Stimulated activated CD4-positive, alpha-beta T cell treated with anti-CD3 and anti-CD28 coated beads, Interleukin-2, amount 100 ng/mL, for 24 hours (primary cell): ENCODE measurements at places on chromosomes 2 and 18.

GRCh38 chr2:196213252-196213980 lies 42.0 kb upstream of the STK17B start:
- no peak for DNase-seq

DNA sequence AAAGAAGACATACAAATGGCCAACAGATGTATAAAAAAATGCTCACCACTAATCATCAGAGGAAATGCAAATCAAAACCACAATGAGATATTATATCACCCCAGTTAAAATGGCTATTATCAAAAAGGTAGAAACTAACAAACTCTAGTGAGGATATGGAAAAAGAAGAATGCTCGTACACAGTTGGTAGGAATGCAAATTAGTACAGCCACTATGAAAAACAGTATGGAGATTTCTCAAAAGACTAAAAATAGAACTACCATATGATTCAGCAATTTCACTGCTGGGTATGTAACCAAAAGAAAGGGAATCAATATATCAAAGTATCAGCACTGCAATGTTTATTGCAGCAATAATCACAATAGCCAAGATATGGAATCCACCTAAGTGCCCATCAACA lies 519.3 kb upstream of the HNMT start:
- DNase-seq, result no peak

DNA sequence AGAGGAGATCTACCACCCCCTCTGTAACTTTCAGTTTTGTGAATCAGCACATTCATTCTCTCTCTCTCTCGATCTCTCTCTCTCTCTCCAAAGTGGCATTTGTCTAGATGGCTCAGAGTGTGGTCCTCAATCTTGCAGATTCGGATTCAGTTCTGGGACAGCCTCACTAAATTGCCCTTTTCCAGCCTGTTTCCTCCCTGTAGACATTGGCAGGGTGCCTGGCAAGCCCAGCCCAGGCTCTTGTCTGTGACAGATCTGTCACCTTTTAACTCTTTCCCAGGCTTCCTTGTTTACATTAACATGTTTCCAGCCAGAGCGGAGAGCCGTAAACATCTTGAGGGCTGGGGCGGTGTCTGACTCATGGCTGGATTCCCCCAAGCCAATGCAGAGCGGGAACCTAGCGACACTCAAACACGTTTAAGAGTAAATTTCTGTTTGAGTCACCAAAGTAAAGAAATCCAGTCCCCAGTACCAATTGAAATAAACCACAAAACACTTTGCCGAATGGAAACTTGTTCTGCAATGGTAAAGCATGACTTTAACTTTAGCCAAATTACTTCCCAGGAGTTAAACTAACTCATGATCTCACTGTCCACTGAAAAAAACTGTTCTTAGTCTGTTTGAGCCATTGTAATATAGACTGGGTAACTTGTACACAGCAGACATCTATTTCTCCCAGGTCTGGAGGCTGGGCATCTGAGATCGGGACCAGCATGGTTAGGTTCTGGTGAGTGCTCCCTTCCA lies 6.6 kb upstream of the CYP27C1 start:
- peak; percentile 44 for DNase-seq

GRCh38 chr2:105777031-105777482 lies 32.3 kb downstream of the NCK2 start:
- no peak for DNase-seq

GRCh38 chr2:72155737-72156136 lies 8.1 kb upstream of the CYP26B1 start:
- peak; percentile 5 for DNase-seq

DNA sequence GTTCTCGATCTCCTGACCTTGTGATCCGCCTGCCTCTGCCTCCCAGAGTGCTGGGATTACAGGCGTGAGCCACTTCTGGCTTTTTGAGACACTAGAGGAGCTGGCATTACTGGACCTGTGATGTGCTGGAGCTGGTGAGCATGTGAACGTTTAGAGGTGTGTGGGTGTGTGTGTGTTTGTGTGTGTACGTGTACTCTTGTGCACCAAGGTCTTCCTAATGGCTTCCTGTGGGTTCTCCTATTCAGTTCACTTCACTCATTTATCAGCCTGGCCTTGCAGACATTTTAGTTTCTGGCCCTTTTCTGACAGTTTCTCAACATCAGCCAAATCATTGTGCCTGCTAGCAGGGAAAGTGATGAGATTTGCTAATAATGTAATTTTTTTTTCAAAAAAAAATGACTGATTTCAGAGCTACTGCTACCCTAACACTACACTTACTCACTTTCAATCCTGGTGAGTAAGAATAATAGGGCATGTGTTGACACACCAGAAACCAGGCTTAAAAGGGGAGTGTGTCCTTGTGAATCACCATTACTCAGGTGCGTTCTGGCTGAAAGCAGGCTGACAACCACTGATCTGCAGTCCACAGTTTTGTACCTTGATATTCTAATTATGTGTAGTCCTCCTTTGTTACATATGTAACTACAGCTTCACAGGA lies 41.0 kb upstream of the ACTR3 start:
- peak; percentile 28 for DNase-seq

GRCh38 chr2:176819306-176819705 lies 393.3 kb upstream of the HNRNPA3 start:
- DNase-seq, result no peak

- DNase-seq, result no peak
Measured at GRCh38 chr2:127678531-127678930, 3.2 kb upstream of the LIMS2 start.

GRCh38 chr2:15367205-15367604 lies 193.9 kb downstream of the NBAS start:
- DNase-seq, result no peak

GRCh38 chr2:98876741-98877140 lies 59.3 kb downstream of the CRACDL start:
- no peak for DNase-seq

GRCh38 chr2:85851253-85852151 lies 37.3 kb downstream of the ST3GAL5 start:
- DNase-seq, result peak; percentile 30

DNA sequence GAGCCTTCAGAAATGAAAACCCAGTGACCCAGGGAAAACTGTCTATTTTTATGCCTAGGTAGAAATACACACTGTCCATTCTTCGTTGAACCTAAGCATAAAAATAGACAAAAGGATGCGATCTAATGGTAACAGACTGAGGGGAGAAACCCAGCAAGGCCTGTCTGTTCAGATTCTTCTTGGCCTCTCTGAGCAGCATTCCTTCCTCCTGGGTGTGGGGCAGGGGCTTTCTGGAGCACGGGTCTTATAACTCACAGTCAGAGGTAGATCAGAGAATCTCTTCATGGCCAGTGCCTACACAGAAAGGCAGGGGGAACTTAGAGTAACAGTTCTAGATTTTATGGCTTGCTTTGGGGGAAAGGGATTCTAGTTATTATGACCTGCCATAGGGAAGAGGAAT lies 56.0 kb downstream of the PKDCC start:
- DNase-seq, result no peak

- DNase-seq, result no peak
Measured at GRCh38 chr2:9164112-9164608, 42.5 kb upstream of the ASAP2 start.

- no peak for DNase-seq
Measured at GRCh38 chr2:163187995-163188655, 349.6 kb upstream of the KCNH7 start.

DNA sequence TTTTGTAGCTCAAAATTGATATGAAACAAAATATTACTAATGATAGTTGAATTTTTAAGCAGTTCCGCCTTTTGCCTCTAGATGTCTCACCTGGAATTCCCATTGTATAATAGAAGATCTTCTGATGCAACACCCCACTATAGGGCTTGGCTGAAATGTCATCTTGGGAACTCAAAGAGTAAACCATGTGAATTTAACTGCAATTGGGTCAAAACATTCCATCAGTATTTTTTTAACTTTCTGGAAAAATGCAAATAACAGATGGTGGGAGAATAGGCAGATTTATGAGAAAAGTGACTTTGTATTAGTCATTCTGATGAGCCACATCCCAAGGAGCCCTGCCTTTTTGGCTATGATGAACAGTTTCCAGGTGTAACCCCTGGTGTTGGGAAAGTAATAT lies 489.9 kb downstream of the NYAP2 start:
- no peak for DNase-seq

DNA sequence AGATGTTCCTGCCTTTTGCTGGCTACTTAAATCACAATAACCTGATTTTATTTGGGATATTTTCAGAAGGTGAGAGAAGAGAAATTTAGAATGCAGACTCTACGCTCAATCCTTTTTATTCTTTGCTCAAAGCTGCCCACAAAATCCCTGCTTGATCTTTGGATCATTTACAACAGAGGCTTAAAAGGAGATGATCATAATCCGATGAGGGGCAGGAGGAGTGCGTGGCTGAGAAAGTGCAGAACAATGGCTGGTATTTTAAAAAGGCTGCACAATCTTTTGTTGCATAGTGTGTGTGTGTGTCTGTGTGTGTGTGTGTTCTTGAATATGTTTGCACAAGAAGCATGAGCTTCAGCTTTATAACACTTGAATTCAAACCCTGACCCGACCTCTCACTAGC lies 256.3 kb upstream of the MYT1L start:
- no peak for DNase-seq

GRCh38 chr2:29066997-29067605 lies 7.2 kb downstream of the PCARE start:
- DNase-seq, result no peak

- DNase-seq, result no peak
Measured at GRCh38 chr2:142531377-142531776, 346.1 kb upstream of the KYNU start.

DNA sequence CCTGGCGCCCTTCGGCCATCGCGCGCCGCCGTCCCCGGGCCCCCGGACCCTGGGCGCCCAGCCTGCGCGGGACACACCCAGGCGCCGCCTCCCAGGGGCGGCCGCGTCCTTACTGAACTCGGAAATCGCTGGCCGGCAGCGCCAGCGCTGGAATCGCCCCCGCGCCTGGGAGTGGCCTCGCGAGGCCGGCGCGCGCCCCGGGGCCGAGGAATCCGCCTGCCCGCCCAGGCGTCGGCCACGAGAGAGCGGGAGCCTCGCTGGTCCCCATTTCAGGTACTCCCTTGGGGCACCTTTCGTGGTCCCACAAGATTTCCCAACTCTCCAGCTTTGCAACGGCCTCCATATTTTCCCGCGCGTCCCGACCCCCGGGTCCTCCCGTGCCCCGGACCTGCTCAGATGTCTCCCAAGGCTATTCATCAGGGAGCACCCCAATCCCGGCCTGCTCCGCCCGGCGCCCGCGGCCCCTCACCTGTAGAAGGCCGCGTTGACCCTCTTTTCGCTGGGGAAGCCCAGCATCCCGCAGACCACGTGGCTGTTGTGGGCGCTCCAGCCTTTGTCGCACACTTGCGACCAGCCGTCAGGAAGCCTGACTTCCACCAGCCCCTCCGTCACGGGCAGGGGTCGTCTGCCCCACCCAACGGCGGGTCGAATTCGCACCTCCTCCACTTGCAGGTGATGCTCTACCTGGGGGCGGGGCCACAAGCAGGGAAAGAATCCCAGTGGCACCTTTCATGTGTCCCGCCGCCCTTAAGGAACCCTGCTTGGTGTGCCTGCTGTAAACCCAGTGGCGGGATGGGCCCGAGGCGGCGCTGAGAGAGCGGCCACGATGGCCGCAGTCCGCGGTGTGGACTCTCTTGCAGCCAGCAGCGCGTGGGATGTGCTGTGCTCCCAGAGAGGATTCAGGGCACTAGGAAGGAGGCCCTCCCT lies 4.6 kb downstream of the LOXL3 start:
- DNase-seq, result no peak

DNA sequence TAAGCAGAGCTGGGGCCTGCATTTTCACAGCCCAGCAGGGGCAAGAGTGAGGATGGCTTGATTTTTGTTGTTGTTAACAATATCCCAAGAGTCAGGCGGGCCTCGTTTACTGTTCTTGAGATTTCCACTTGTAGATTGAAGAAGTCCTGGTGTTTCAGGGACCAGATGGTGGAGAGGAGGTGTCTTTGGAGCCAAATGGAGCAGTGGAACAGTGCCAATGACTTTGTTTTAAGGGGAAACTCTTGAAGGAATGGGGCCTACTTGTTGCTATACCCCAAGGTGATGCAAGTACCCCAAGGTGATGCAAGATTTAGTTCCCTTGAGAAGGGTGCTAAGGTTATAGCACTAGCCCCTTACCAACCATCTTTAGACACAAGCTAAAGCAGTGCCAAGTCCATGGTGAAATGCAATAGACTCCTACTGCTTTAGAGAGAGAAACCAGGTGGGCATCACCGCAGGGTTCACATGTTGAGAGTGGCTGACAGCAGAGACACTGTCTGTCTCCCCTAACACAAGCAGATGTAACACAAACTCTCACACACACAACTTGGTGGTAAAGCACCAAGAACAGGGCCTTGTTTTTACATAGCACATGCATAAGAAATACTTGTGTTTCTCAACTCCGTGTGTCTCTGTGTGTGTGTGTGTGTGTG lies 44.0 kb downstream of the HK2 start:
- no peak for DNase-seq

GRCh38 chr2:240241572-240241971 lies 101.1 kb upstream of the OTOS start:
- DNase-seq, result no peak

DNA sequence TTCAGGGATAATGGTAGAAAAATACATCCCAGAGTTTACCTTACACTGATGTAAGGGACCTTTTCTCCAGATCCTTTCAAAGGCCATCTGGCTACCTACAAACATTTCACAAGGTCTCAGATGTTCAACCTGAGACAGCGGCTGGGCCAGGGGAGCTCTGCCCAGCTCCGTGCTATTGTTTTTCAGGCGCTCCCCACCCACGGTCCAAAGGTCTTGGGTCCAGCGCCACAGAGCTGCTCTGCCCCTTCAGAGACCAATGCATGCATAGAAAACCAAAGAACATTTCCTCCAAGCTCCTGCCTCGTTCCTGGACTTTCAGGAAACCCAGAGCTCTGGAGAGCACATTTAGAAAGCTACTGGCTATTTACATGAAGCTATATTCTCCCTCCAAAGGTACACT lies 40.3 kb downstream of the COPS8 start:
- no peak for DNase-seq

GRCh38 chr18:25621144-25621543 lies 269.2 kb upstream of the ZNF521 start:
- no peak for DNase-seq

- no peak for DNase-seq
Measured at GRCh38 chr18:13572148-13572547, 154.2 kb downstream of the FAM210A start.

DNA sequence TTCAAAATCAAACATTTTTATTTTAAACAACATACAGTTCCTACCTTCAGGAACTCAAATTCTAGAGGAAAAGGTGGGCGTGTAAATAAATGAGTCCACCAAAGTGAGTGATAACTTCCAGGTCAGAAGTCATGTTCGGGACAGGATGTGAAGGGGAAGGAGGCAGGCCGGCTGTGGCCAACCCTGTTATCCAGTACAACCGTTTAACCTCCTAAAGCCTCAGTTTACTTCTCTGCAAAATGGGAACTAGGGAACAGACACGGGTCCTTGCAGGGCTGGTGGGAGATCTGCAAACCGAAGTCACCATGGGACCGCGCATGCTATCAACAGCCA lies 373 bp downstream of the EIPR1 start:
- DNase-seq, result peak; percentile 46
